ENCODE measurements at places on chromosomes 4 and X.

- DNase-seq: no peak
Observed at GRCh38 chr4:40524366-40525041, 105.2 kb downstream of the RBM47 start.

DNA sequence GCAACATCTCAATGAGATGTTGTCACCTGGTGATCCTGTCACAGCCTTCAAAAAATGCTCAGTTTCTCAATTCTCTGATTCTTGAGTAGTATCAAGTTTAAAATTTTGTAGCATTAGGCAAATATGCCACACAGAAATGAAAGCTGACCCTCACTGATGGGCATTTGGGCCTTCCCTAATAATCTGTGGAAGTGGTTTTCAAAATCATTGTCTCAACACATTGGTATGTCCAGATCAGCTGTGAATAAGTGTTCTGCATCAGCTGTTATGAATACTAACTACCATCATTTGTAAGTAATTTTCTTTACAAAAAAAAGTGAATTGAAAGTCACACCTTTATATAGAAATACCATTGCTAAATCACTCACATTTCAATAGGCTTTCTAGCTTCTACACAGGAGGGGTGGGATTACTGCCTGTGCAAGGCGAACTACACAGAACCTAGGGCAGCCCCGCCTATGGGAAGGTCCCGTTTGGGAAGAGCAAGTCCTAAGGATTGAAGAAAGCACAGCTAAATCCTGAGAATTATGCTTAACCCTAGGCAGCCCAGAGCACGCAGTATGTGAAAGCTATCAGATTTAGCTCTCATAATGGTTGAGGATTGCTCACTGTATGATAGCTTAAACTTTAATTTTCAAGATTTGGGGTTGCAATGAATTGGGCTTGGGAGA is 73.4 kb downstream of the GPC3 start:
- DNase-seq: no peak

GRCh38 chrX:73964579-73964978 is 339.4 kb upstream of the ZCCHC13 start:
- no peak for DNase-seq

DNA sequence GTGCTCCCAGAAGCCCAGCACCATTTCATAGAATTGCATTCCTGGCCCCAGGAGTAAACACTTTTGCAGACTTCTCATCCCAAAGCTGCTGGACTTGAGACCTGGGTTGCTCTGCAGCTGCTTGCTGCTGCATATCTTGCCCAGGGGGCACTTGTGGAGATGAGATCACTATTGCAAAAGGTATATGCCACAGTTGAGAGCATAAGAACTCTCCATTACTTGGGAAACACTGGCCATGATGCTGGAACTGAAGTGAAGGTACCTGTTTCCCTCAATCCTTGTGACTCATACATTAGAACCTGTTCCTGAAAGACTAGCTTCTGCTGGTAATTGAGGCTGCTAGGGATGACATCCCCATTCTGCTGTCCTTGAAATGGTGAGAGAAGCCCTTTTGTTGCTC is 43.1 kb upstream of the WDR1 start:
- no peak for DNase-seq

- peak; percentile 61 for DNase-seq
Observed at GRCh38 chr4:62517716-62518115, 1317.6 kb downstream of the ADGRL3 start.

DNA sequence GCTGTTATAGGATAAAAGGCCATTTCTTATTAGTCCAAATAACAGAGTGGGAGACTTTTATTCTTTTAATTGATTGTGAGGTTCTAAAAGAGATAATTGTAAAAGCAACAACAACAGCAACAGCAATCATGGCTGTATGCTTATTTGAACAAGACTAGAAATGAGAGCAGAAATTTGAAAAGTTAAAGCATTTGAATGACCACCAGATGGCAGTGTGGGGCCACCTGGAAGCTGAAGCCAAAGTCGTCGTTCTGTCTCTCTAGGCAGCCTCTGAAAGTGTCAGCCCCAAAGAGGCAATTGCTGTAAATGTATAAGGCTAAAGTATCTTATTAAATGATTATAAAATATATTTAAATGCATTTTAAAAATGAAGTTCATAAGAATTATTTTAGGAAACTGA is 42.2 kb downstream of the SH2D1A start:
- DNase-seq: peak; percentile 47

DNA sequence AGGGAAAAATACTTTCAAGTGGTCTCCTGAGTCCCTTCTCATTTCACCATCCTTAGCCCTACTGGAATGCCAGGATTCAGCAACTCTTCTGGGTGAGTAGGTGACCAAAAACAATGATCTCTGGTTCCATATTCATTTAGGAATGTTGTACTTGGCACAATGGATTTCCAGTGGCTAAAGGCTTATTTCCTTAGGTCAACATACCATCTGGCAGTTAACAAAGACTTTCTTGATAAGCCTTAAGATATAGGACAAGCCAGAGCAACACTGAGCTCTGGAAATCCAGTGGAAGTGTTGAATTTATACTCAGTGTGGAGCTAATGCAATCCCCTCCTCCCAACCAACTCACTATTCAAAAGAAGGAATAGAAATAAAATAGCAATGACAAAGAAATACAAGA is 139.4 kb upstream of the EMCN start:
- DNase-seq: no peak

DNA sequence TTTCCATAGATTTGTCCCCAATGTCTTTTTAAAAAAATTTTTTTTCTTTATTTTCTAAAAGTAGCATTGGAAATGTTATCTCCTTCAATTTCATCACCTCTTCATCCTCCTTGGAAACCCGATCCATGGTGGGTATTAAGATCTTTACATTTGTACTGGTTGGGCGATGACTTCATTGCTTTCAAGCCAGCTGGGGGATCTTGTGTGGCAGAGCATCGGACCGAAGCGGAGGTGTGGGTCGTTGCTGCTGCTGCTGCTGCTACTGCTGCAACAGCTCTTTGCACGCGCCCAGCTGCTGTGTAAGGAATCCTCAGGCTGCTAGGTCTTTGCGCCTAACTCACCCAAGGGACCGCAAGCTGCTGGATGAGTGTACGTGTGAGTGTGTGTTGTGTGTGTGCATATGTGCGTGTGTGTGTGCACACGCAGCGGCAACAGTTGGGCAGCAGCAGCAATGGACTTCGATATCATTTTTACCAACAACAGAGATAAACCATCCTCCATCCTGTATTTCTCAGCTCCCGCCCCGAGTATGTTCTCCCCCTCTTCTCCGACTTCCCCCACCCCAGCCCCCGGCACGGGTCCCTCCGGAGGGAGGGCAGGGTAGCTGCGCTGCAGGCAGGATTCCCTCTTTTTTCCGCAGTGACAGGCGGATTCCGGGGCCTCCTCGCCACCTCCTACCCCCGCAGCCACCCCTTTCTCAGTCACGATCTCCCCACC is 768 bp upstream of the CDKL5 start:
- DNase-seq: no peak

GRCh38 chr4:72418458-72418857 is 150.6 kb downstream of the ADAMTS3 start:
- DNase-seq: no peak

GRCh38 chrX:19670854-19671620 is 155.7 kb upstream of the MAP3K15 start:
- DNase-seq: peak; percentile 33

- DNase-seq: no peak
Observed at GRCh38 chr4:174009686-174010451, 273.6 kb downstream of the FBXO8 start.

GRCh38 chr4:147117431-147117830 is 171.8 kb upstream of the TTC29 start:
- no peak for DNase-seq

DNA sequence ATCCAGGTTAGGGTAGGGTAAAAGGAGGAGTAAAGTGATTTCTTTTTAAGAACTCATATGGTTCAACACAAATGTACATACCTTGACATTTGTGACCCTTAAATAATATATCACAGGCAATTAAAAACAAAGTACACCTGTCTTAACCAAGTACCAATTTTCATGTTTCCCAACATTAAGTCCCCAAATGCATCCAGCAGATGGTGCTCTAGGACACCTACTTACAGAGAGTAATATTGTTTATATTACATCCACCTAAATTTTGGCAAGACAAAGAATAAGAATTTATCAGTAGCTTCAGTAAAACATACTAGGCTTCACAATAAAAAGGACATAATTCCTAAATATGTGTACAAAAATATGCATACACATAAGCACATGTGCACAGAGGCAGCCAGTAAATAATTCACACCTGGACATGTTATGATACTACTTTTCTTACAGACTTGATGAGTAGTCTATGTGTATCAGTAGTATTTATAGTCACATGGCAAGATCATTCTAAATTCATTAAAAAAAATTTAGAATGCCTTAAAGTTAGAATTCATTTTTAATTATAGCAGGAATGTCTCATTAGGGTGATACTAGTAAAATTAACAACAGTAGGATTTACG is 219.7 kb downstream of the DCLK2 start:
- peak; percentile 64 for DNase-seq

DNA sequence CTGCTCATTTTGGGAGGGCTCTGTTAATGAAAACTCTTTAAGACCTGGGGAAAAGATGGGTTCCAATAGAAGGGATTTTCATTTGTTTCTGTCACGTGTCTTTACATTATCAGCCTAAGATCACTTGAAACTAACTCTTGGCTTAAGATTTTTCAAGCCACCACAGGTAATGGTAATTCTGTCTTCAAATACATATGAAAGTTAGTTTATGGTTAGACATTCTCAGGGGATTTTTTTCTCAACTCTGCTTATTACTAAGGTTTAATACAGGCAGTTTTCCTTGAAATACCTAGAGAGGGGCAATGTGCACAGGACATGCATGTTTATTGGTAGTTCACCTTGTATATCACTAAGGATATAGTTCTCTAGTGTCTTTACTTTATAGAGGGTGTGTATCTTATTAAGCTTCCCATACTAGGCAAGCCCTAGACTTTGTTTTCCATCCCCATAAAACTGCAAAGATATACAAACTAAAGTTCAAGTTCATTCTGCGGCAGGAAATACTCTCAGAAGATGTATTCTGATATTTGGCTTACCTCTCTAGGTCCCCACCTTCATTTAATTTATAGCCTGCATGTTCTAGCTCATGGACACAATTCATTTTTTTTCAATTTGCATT is 38.2 kb upstream of the MYOZ2 start:
- no peak for DNase-seq

GRCh38 chrX:143027275-143027674 is 1.5 kb downstream of the SPANXN4 start:
- no peak for DNase-seq

DNA sequence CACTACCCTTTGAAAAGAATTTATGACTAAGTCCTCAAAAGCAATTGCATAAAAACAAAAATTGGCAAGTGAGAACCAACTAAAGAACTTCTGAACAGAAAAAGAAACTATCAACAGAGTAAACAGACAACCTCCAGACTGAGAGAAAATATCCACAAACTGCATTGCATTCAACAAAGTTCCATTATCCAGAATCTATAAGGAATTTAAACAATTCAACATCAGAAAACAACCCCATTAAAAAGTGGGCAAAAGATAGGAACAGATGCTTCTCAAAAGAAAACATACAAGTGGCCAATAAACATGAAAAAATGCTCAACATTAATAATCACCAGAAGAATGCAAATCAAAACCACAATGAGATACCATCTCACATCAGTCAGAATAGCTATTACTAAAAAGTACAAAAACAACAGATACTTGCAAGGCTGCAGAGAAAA is 130.2 kb downstream of the GASK1B start:
- no peak for DNase-seq

GRCh38 chrX:11564546-11564945 is 101.2 kb downstream of the ARHGAP6 start:
- DNase-seq: no peak

Measured in suppressor macrophage treated with lipopolysaccharide for 4 hours (primary cell).